ENCODE measurements at places on chromosomes 11 and 22.

GRCh38 chr22:35582218-35582860 is 34.8 kb downstream of the MB start:
- DNase-seq = no peak

GRCh38 chr11:125153837-125154236 is 10.7 kb upstream of the PKNOX2 start:
- no peak for DNase-seq

GRCh38 chr22:34702279-34702678 is 363.7 kb upstream of the ISX start:
- no peak for DNase-seq

GRCh38 chr11:117993988-117994745 is 8.0 kb downstream of the IL10RA start:
- DNase-seq = no peak

DNA sequence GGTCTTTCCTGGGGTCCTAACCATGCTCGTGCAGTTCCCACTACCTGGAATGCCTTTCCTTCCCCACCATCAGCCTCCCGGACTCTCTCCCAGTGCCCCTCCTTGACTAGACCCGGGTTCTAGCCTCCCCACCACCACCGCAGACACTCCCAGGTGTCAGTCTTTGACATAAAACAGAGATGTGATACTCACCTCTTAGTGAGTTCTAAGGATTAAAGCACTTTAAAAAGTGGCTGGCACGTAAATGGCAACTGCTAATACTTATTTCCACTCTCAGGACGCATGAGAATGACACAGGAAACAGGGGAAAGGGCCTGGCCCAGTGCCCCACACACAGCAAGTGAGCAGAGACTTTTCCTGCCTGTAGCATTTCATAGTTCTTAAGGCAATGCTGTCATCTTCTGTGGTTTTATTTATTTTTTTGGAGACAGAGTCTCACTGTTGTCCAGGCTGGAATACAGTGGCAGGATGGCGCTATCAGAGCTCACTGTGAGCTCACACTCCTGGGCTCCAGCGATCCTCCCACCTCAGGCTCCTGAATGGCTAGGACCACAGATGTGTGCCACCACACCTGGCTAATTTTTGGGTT is 1.9 kb upstream of the SLC25A45 start:
- no peak for DNase-seq

DNA sequence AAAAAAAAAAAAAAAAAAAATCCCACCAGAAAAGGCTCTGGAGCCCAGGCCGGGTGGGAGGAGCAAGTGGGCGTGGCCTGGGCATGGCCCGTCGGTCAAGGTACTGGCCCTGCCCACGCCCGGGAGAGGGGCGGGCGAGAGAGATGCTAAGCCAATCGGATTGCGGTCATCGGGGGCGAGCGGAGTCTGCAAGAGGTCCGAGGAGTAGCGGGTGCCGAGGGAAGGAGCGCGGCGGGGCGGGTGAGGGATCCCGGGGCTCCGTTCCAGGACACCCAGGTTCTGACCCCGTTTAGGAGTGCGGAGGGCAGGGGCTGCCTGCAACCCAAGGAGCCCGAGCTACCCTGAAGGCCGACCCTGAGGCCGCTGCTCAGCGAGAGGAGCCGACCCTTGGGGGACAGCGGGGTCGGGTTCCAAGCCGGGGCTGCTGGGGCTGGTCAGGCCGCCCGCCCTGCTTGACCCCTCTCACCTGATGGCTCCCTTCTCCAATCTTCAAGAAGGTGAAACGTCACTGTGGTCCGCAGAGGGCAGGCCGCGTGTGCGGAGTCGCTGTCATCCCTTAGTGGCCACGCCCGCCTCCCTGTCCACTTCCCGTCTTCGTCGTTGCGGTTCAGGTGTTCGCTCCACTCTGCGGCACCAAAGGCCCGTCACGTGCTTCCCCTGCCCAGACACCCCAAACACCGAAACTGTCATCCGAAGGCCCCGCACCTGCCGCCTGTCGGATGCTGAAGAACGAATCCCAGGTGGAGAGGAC is 11.1 kb upstream of the TAB1 start:
- DNase-seq = peak; percentile 44

- DNase-seq = no peak
These were observed 2.5 kb downstream of the C11orf68 start for GRCh38 chr11:65916391-65916790.

DNA sequence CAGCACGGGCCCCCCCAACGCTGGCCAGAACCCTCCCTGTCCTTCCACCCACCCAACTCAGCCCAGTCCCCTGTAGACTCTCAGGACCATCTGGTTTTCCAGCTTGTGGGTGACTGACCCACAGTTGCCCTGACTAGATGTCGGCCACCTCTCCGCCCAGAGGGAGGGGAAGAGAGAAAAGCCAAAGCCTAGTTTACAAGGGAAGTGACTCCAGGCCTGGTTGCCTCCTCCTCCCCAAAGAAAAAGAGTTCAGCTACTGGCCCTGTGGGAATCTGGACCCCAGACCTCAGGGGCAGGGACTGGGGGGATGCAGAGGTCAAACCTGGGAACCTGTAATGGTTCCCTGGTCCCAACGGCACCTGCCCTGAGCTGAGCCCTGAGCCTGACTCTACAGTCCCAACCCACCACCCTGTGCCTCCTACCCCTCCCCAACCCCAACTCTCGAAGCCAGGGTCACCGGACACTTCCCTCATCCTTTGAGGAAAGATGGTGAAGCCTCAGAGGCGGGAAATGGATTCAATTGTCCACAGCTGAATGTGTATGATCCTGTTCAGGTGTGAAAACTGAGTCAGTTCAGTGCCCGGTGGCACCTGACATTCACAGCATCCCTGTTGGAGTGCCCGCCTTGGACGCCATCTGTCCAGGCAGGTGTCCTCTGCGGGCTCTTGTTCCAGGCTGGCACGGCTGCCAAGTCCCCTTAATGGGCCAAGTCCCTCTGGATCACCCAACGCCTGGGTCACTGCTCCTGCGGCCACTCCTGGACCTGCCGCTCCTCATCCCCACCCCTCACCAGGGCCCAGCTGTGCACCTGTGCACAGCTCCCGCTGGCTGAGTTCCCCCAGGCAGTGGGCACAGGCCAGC is 21.0 kb upstream of the WNT7B start:
- DNase-seq = no peak

- no peak for DNase-seq
These were observed 11.6 kb upstream of the DLAT start for GRCh38 chr11:112013497-112014164.

DNA sequence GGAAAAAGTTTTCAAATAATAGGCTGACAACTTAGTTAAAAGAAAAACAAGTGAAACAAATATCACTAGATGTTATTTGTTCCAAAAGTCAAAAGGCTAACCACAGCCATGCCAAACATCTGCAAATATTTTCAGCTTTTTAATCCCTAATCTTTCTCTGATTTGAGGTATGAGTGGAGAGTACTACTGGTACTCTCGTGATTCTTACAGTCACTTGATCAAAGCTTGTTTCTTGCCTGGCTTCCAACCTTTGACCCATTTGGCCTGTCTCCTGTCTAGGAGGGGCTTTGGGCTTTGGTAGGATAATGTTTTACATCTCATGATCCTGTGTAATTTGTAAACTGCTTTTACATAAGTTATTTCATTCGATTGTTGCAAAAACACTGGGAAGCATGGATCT is 301.8 kb upstream of the SORL1-AS1 start:
- no peak for DNase-seq

- no peak for DNase-seq
These were observed 507.4 kb downstream of the METTL15 start for GRCh38 chr11:28615542-28615941.

GRCh38 chr11:11756718-11757117 is 85.1 kb upstream of the USP47 start:
- DNase-seq = no peak

- DNase-seq = no peak
These were observed 1.7 kb downstream of the CLPB start for GRCh38 chr11:72432347-72433287.

DNA sequence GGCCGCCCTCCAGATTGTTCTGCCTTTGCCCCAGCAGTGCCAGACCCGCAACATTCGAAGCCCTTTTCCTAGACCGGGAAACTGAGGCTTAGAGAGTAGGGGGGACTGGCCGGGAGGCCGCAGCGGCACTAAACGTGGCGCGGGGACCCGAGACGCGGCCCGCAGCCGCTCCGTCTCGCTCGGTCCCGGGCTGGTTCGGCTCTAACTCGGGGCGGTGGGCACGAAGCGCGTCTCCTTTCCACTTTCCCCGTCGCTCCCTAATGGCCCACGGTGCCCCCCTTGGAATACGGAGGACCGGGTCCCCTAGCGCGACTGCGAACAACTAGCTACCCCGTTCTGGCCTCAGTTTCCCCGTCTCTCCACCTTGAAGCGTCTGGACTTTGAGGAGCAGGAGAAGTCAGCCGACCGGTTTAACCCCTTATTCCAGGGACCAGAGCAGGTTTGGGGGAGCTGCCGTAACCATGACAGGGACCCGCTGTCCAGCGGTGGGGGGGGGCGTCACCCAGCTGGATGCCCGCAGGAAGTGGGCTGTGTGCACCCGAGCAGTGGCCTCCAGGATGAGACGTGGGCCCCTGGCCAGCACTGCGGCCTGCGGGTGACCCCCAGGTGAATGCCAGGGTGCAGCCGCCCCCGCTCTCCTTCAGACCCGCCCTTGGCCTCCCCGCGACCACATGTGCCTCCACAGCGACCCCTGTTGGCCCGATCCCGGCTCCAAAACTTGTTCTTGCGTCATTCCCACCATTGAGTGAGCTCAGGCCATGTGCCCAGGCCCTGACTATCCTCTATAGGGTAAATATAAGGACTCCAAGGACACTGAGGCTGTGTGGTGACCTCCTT is 1.1 kb downstream of the CDC42EP1 start:
- DNase-seq = peak; percentile 55

GRCh38 chr11:65305501-65306268 is 9.0 kb upstream of the CDC42EP2 start:
- no peak for DNase-seq

- no peak for DNase-seq
These were observed 6.0 kb downstream of the ART5 start for GRCh38 chr11:3635641-3636375.

DNA sequence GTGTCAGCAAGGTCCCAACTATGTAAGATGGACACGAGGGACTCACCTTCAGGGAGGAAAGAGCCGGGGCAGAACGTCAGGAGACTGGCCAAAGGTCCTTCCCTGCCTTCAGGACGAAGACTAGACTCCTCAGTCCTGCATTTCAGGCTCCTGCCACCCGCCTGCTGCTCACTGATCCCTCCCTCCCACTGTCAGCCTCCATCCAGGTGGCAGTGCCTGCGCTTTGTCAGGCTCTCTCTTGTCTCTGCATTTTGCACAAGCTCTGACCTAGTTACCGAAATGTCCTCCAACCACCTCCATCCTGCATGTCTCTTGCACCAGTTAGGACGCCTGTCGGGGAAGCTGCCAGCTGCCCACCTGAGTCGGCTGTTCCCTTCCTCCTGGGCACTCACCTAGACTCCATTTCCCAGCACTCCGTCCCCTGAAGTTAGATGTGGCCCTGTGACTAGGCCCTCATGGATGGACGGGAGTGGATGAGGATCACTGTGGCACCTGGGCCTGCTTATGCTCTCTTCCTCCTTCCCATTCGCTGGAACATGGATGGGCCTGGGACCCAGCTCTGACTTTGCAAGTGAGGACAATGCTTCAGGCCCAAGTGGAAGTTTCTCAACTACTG is 8.0 kb downstream of the B3GNT6 start:
- DNase-seq = no peak

DNA sequence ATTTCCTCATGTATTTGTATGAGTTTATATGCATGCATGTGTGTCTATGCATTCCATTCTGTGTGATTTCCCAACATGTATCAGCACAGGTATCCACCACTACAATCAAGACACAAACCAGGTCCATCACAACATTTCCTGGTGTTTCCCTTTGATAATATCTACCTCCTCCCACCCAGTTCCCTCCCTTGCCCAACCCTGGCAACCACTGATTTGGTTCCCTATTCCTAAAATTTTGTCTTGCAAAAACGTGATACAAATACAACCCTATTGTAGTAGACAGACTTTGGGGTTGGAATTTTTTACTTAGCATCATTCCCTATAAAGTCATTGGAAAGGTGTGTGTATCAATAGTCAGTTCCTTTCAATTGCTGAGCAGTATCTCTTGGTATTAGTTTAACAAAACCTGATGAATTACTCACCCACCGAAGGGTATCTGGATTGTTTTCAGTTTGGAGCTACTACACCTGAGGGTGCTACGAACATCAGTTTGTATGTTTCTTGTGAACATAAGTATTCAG is 51.8 kb upstream of the IGLL5 start:
- no peak for DNase-seq

DNA sequence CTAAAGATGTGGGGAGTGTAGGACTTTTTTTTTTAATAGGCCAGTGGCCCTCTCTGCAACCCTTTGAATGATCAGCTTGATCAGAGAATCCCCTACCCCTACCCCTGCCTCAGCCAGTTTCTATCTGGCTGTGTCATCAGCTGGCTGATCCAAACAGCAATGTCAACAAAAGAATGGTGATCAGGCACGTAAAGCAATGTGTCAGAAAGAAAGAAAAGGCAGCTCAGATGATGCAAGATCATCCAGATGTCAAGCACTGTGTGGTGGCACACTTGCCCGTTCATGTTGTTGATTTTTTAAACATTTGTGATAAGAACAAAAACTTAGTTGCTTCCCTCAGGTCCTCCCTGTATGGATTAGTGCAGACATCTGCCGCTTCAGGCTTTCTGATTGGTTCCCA is 26.3 kb upstream of the EHF start:
- no peak for DNase-seq

DNA sequence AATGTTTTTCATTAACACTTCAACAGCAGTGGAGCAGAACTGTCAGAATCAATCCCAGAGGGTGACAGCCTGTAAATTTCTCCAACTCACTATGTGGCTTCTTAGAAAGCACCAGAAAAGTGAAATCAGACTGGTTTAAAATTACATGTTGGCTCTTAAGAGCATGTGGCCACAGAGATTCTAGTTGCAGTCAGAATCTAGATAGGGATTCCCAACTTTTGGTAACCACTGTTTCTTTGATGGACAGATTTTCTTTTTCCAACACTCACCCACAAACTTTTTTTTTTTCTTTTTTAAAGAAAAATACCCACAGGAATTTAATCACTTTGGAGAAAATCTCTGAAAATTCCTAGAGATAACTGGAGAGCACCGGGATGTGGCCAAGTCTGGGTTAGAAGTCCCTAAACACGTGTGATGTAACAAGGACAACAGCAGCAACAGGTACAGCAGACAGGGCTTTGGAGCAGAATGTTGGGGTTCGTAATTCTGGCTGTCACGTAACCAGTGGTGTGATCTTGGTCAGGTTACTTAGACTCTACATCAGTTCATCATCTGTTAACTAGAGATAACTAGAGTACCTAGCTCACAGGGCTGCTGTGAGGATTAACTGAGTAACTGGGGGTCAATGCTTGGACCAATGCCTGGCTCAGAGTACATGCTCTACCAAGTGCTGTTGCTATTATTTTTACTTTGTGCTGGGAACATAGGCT is 100.1 kb downstream of the NAT10 start:
- DNase-seq = no peak

DNA sequence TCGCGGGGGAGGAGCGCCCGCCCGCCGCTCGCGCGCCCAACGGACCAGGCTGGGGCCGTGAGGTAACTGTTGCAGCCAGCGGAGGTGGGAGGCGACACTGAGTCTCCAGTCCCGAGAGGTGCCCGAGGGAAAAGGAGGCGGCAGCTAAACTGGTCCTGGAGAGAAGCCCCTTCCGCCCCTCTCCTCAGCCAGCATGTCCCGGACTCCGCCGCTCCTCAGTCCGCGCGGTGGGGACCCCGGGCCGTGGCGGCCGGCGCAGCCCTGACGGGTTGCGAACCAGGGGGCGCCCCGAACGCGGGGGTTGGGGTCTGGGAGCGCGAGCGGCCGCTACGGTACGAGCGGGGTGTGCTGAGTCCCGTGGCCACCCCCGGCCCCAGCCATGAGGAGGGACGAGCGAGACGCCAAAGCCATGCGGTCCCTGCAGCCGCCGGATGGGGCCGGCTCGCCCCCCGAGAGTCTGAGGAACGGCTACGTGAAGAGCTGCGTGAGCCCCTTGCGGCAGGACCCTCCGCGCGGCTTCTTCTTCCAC is at the start of gene PDE3B:
TSS of gene PDE3B (plus strand) at position 108 of the 529 bp plus-strand sequence. CDS start at position 380, 272 bp downstream.
- peak; percentile 36 for DNase-seq
